ENCODE measurements at places on chromosomes 5 and 9. TPM values are rescaled to one million over a fixed set of nuclear protein-coding genes. Genes with fewer than 3 reads are reported as not detected.

Gene LHX3
- total RNA-seq = not detected

Gene POLR3G
- total RNA-seq = 14.1 TPM

Gene MAT2B
- total RNA-seq = 76.1 TPM

Gene SPAG8
- total RNA-seq = 0.53 TPM
